Karpas-422 (cell line): ENCODE measurements at places on chromosomes 16 and 17.

- no peak for DNase-seq
These were observed 12.2 kb upstream of the JPT2 start for GRCh38 chr16:1665829-1666228.

DNA sequence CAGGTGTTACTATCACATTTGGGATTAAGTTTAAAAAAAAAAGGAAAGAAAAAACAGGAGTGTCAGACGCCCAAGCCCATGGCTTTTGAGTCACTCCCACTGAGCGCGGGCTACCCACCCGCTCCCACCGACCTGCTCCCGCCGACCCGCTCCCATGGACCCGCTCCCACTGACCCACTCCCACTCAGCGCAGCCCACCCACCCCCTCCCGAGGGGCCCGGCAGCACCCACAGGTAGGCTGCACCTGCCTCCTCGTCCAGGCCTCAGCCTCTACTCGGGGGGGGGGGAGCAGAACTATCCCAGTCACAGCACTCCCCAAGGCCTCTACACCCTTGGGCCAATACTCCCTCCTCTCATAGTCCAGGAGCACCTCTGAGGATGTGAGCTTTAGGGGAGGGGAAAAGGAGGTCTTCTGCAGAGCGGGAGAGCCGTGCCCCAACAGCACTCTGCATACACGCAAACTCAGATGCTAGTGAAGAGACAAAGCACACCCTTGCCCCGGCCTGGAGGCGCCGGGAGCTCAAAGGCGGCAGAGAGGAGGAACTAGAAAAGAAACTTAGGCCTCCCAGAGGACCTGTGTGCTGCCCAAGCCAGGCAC is 2.9 kb downstream of the CLUH start:
- DNase-seq, result no peak

DNA sequence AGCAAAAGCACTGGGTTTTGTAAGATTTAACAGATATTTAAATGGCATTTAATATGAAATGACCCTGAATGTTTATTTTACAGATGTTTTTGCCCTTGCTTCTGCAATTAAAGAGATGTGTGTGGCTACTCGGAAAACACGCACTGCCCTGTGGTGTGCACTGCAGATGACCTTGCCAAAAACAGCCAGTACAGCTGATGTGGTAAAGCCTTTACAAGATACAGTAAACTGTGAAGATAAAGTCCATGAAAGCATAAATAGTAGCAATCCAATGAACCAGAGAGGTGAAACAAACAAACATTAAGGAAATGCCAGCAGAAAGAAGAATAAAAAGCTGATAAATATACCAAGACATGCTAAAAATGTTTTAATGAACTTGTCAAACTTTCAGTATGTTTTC is 15.7 kb downstream of the CCDC43 start:
- no peak for DNase-seq

- DNase-seq, result no peak
These were observed 19.0 kb downstream of the EMP2 start for GRCh38 chr16:10561425-10561824.

GRCh38 chr17:65537845-65538674 is 23.4 kb downstream of the AXIN2 start:
- no peak for DNase-seq

DNA sequence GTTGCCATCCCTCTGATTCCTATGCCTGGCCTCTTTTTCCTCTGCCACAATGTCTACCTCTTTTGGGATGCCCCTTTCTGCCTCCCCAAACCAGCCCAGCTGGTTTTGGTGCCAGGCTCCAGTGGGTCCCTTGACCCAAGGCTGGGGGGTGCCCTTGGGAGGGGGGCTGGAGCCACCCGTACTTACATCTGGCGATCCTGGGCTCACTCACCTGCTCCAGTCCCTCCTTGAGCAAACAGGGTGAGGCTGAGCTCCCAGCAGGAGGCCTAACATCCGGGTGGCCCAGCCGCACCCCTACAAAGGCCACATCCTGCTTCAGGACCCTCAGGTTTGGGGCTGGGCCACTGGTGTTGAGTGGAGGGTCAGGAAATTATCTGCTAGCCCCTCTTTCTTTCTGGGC is 1.2 kb downstream of the ERN2 start:
- no peak for DNase-seq

- no peak for DNase-seq
These were observed 60.8 kb upstream of the CORO6 start for GRCh38 chr17:29683481-29683880.

GRCh38 chr17:78787444-78787843 is 5.4 kb upstream of the CYTH1 start:
- no peak for DNase-seq

DNA sequence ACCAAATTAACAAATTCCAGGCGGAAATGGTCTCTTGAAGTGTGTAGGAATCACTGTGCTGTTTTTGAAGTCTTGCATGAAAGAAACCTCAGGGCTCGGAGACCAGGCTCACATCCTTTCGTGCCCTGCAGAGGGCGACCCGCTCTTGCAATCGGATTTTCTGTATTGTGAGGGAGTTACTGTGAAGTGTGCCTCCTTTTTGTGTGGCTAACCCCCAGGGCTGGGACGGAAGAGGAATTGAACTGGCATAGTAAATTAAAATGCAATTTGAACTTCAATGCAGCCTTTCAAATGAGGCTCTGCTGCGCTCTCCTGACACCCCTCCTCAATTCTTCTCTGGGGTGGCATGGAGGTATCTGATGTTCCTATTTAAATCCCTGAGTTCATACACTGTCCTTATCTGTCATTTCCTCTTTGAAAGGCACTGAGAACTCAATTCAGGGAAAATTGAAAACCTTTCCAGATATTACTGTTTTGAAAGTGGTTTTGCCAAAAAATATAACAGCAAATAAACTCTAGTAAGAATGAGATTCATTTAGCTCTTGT is 51.5 kb upstream of the MGAT5B start:
- DNase-seq, result peak; percentile 91

GRCh38 chr17:40474419-40475002 is 26.9 kb downstream of the TNS4 start:
- no peak for DNase-seq
